ENCODE measurements at places on chromosomes 3 and 15.

DNA sequence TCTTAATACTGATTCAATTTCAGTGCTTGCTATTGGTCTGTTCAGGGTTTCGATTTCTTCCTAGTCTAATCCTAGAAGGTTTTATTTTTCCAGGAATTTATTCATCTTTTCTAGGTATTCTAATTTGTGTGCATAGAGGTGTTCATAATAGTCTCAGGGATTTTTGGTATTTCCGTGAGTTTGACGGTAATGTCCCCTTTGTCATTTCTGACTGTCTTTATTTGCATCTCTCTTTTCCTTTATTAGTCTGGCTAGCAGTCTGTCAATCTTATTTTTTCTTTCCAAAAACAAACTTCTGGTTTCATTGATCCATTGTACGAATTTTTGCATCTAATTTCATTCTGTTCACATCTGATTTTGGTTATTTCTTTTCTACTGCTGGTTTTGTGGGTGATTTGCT is 35.2 kb upstream of the CD200R1L start:
- no peak for DNase-seq

- no peak for DNase-seq
Measured at GRCh38 chr15:69346112-69346511, 47.4 kb downstream of the PAQR5 start.

- peak; percentile 74 for DNase-seq
Measured at GRCh38 chr15:89690276-89691218, at the start of the genes PEX11A and WDR93. PEX11A (minus strand) TSS chr15:89690754; CDS start chr15:89690632, 122 bp downstream. WDR93 (plus strand) TSS chr15:89690811; CDS start chr15:89701747, 10,936 bp downstream.

- peak; percentile 6 for DNase-seq
Measured at GRCh38 chr3:119600732-119601131, 3.0 kb downstream of the PLA1A start.

GRCh38 chr3:128584412-128585020 is 66.1 kb downstream of the RPN1 start:
- peak; percentile 54 for DNase-seq

GRCh38 chr15:74716651-74717050 is 8.7 kb downstream of the CYP1A1 start:
- no peak for DNase-seq

Measured in stimulated activated CD4-positive, alpha-beta T cell treated with anti-CD3 and anti-CD28 coated beads, Interleukin-12 subunit alpha, Interleukin-12 subunit beta, amount 100 ng/mL, for 24 hours (primary cell).